HuH-7.5 (cell line): ENCODE measurements at places on chromosomes 12 and 14.

GRCh38 chr14:32512813-32513212 is 183.7 kb downstream of the AKAP6 start:
- DNase-seq: no peak

GRCh38 chr12:52444647-52445595 is 7.0 kb downstream of the KRT6B start:
- no peak for DNase-seq

DNA sequence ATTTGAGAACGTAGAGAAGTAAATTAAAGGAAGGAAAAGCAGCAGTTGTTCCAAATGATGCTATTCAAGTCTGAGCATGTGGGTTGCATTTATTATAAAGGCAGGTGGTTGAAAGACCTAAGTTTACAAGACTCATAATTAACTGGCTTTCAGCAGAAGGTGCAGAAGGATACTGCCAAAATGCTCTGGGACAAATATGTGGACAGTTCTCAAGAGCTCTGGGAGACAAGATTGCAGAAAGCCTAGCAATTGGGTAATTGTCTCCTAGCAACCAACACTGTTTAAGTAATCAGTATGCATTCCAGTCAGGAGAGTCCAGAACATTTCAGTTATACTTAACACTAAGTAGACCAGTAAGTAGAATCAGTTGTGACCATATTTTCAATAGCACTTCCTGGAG is 131.5 kb downstream of the GPR135 start:
- peak; percentile 26 for DNase-seq

GRCh38 chr14:75454963-75455546 is 27.2 kb downstream of the JDP2 start:
- no peak for DNase-seq

DNA sequence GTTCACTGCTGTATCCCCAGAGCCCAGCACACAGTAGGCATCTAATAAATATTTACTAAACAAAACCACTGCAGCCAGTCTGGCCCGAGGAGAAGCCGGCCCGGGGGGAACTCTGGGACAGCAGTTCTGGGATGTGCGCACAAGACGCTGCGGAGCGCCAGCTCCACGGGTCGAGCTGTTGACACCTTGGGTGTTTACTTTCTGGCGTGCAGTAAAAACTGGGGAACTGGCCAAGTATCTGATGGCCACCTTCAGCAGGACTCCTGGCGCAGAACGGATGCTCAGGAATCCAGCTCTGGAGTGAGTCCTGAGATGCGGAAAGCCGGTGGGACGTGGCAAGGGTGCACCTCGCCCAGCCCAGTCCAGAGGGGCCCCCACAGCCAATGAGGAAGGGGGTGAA is 65.6 kb downstream of the NCOR2 start:
- no peak for DNase-seq

- no peak for DNase-seq
Observed at GRCh38 chr12:104003596-104003995, 37.9 kb downstream of the TDG start.

DNA sequence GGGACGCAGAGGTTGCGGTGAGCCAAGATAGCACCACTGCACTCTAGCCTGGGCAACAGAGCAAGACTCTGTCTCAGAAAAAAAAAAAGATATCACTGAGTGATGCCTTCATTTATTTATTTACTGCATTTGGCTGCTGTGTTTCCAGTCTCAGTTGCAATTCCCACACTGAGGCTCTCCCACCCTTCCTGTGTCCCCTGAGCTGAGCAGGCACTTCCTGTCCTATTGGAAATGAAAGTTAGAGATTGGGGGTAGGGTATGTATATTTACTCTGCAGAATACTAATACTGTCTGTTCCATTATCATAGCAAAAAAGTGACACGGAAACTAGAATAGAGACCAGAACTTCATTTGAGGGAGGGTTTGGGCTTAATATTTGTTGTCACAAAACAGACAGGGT is 1.6 kb upstream of the RBMS2 start:
- no peak for DNase-seq

- DNase-seq: no peak
Observed at GRCh38 chr14:49895480-49895879, 2.6 kb downstream of the ARF6 start.

GRCh38 chr12:92185052-92185451 is 39.4 kb upstream of the BTG1 start:
- DNase-seq: no peak

GRCh38 chr12:40261937-40262336 is 37.1 kb downstream of the LRRK2 start:
- no peak for DNase-seq

DNA sequence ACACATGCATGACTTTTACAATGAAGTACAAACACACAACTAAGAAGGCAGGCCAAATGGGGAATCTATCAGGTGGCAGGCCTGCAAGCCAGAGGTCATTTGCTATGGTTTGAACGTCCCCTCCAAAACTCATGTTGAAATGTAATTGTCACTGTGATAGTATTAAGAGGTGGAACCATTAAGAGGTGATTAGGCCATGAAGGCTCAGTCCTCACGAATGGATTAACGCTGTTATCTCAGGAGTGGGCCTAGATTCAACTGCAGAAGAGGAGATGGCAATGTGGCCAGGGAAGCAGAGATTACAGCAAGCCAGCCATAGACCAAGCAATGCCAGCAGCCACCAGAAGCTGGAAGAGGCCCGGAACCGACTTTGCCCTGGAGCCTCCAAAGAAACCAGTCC is 13.5 kb upstream of the ACTR6 start:
- DNase-seq: no peak

DNA sequence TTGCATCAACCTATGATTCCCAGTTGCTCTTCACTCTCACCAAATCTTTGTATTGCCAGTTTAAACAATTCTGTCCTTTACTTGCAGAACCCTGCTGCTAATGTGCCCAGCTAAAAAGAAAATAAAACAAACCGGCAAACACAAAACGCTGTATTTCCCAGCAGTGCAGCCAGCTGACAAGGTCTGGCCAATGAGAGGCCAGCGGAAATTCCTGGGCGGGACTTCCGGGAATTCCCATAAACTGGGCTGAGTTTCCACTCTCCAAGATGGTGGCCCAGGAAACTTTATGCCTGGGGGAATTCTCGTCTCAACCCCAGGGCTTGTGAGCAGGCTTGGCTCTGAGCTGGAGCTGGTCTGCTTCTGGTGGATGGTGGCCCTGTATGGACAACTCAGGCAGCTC is 807.3 kb upstream of the TMEM132C start:
- no peak for DNase-seq

DNA sequence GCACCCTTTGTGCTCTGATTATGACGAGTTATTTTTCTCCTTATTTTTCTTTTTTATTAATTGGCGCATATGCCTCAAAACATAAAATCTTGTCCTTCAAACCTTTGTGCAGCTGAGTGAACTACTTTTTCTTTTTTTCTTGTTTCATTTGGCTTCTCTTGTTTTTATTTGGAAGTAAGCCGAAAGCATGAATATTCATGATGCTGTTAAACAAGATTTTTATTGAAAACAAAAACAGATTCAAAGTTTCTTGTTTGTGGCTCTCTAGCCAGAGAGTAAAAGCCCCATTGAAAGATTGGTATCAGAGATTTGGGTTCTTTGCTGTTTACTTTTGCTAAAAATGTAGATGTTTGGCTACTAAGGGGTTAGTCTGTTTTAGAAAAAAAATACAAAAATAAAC is 183.8 kb downstream of the TMEM132C start:
- no peak for DNase-seq

- DNase-seq: no peak
Observed at GRCh38 chr14:22159099-22159498, 429.9 kb downstream of the DAD1 start.

- no peak for DNase-seq
Observed at GRCh38 chr14:55372825-55373224, 38.8 kb downstream of the ATG14 start.

- no peak for DNase-seq
Observed at GRCh38 chr14:35245051-35245450, 47.1 kb upstream of the PSMA6 start.

DNA sequence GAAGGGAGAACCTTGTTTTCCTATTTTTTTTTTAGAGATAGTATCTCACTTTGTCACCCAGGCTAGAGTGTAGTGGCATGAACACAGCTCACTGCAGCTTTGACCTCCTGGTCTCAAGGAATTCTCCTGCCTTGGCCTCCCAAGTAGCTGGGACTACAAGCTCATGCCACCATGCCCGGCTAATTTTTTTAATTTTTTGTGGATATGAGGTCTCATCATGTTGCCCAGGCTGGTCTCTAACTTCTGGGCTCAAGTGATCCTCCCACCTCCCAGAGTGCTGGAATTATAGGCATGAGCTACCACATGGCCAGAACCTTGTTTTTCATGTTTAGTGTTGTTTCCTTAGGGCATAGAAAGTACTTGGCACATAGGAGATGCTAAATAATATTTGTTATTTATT is 13.5 kb downstream of the MANSC1 start:
- DNase-seq: no peak

DNA sequence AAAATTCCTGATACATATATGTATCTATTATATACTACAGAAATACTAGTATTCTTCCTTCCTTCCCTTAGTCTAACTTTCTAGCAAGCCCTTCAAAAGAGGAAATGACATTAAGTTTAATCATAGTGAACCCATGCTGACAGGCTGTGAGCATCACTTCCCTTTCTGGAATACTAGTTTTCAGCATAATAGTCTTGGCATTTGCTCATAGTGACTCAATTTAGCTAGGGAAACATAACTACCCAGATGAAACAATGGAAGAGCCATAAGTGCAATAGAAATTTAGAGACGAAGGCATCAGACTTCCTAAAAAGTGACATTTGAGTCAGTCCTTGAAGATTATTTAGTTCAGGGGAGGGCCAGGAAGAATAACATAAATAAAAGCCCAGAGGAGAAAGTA is 184.5 kb upstream of the CRY1 start:
- no peak for DNase-seq

DNA sequence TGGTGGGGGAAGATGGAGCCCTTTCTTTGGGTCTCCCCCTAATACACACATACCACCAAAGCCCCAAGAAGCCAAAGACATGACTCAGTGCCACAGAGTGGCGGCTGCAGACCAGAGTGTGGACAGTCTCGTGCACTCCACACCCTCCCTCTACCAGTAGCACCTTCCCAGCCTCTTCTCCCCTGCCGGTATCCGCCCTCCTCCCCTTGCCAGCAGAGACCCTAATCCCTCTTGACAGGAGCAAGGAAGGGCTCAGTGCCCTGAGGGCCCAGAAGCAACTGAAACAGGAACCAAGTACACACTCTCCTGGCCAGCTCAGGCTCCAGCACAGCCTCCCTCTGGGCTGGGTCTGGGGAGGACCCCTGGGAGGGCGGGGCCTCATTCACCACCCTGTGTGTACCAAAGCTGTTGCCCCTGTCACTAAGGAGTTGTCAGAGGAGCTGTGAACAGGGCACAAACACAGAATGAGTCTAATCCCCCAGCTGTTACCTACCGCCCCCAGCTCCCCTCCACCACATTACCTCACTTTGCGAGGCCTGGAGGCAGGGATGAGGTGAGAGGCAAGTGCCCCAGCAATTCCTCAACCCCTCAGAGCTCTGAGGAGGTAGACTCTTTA is 8.2 kb downstream of the SPRYD3 start:
- DNase-seq: no peak

- DNase-seq: peak; percentile 81
Observed at GRCh38 chr14:104976198-104977007, 1.8 kb downstream of the AHNAK2 start.
